ENCODE measurements at places on chromosomes 4 and X.
A peak's percentile ranks its signal among the peaks of the same experiment; 100 is the strongest.

DNA sequence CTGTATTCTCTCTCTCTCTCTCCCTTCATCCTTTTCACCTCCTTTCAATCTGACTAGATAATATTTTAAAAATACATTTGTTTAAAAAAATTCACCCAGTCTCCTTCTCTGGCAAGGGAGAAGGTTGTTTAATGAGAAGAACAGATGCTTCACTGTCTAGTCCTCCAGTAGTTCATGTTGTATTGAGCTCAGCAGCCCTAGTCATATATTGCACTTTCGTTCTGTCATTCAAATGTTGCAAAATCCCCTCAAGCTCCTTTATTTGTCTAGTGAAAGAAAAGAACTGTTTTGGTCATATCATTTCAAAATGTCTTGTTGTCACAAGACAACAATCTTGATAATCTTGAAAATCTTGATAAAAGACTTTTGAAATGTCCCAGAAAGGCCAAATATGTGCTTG, 248.0 kb downstream of the GALNTL6 start:
- no peak for DNase-seq

DNA sequence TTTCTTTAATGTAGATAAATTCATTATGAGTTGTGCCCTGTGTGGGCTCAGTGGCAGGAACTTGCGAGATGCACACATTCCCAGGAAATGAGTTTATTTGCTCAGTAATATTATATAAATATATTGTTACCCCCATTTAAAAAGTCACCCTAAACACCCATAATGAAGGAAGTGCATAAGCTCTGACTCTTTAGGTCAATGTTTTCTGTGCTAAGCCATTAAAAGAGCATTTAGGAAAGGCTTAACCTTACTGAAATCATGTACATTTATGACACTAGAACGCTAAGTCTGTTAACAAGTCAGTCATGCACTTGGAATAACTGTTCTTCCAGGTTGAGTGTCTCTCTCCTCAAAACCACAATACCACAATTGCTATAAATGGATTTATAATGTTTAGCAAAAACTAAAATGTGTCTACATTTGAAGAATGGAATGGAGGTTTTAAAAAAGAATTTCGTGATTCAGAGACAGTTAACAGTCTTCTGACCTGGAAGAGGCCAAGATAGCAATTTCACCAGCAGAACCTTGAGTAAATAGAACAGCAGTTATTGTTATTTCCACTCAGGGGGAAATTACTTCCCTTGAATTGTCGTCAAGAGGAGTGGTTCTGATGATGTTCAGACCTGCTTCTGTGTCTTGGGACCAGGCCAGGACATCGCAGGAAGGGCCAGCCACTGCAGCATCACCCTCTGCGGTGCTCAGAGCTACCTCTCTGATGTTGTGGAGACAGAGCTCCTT, 91.1 kb upstream of the VEGFC start:
- no peak for DNase-seq

DNA sequence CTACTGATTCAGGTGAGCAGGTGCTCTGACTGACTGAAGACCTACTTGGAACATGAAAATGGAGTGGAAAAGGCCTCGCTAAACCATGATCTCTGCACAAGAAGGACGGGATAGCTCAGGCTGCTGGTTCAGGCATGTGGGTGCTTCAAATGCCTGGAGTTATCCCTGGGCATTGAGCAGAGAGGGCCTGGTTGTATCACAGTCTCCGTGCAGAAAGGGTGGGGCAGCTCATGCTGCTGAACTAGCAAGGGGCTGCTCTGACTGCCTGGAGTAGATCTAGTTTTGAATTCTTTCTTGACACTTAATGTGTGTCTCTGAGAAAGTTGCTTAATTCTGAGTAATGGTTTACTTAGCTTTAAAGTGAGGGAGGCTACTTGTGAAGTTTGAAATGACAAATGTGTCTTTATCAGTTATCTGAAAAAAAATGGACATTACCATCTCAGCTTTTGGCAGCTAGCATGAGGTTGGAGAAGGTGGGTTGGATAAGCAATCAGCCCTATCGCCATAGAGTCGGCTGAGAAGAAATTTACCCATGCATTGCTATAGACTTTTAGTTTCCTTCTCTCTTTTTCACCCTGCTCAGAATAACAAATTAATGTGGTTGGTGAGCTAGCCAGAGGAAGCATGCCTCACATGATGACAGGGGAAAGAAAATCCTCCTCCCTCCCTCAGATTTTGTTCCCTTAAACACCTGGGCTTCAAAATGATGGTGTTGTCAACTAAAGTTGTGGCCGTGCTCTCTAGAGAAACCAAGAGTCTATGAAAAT, 832.4 kb downstream of the STIM2 start:
- no peak for DNase-seq

GRCh38 chr4:180081072-180081471, 2162.1 kb upstream of the TENM3 start:
- DNase-seq = no peak

DNA sequence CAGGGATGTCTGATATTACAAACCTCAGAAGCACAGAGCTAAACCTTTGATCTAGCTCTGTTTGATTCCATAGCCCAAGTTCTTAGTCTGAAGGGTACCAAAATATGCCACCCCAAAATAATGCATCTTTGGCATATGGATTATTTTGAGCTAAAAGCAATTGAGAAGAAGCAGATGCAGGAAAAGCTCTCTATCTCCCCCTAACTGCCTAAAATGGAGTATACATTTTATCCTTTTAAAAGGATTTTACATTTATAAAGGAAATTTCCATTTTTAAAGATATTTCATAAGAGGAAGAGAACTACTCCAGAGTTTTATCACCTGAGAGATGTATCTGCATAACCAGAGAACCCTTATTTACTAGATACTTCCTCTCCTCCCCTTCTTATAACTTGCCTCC, 158.7 kb downstream of the ZNF674 start:
- DNase-seq = no peak

GRCh38 chr4:184461711-184462441, 12.5 kb downstream of the IRF2 start:
- DNase-seq = no peak

DNA sequence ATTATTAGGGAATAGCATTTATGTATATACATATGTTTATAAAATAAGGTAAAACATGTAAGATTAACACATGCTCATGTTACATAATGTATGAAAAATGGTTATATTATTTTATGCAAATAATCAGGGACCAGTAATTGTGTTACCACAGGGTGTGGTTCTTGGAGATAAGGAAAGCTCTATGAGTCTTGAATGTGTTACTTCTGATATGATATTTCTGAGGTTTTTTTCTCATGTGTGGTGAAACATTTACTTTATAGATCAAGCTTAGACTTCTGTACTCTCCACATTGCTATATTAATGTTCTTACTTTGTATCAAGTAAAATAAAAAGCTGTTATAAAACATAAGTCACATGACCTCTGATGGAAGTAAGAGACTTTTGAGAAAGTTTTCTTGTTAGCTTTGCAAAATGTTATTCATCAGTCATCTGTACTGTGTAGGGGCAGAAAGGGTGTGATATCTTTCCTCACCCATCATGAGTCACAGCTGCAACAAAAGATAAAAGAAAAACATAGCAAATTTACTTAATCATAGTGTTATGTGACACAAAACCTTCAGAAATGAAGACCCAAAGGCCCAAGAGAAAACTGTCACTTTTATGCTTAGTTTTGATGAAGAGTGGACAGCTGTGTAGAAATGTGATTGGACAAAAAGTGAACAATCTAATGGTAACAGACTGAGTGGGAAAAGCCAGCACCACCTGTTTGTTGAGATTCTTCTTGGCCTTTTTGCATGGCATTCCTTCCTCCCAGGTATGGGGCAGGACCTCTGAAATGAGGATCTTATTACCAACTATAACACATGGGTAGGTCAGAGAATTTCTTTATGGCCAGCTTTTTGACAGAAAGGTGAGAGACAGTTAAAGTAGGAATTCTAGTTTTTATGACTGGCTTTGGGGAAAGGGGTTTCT, 632.3 kb downstream of the PDHA2 start:
- peak; percentile 22 for DNase-seq

DNA sequence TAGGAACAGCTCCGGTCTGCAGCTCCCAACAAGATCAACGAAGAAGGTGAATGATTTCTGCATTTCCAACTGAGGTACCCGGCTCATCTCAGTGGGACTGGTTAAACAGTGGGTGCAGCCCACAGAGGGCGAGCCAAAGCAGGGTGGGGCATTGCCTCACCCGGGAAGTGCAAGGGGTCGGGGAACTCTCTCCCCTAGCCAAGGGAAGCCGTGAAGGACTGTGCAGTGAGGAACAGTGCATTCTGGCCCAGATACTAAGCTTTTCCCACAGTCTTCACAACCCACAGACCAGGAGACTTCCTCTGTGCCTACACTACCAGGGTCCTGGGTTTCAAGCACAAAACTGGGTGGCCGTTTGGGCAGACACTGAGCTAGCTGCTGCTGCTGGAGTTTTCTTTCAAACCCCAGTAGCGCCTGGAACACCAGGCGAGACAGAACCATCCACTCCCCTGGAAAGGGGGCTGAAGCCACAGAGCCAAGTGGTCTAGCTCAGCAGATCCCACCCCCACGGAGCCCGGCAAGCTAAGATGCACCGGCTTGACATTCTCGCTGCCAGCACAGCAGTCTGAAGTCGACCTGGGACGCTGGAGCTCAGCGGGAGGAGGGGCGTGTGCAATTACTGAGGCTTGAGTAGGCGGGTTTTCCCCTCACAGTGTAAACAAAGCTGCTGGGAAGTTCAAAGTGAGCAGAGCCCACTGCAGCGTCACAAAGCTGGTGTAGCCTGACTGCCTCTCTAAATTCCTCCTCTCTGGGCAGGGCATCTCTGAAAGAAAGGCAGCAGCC, 84.6 kb downstream of the THOC2 start:
- no peak for DNase-seq

DNA sequence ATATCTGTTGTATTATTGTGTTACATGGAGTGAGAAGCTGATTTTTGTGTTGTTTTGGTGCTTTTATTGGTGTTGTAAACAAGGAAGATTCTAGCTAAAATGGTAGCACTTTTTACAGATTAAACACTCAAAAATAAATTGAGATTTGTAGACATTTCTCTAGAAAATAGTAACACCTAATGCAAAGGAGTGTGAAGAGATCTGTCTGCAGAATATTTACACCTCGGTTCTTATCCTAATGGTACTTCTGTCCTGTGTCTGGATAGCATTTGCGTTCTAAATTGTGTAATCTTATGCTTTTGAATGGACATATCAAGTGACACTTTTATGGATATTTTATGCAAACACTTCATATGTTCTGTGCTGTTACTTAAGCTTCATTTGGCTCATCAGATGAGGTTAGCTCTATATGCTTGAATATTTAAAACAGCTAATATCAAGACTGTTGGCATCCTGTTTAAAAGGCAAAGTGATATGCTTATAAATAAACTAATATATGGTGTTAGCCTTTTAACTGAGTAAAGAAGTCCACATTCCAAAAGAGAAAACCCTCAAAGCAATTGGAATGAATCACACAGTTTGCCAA, 6.0 kb downstream of the PCDH7 start:
- DNase-seq = no peak

GRCh38 chr4:104492183-104492771, 2.4 kb downstream of the CXXC4 start:
- DNase-seq = no peak

- DNase-seq = no peak
Observed at GRCh38 chrX:22314692-22315091, 42.0 kb downstream of the CBLL2 start.

GRCh38 chr4:145278341-145279121, 98.1 kb upstream of the OTUD4 start:
- no peak for DNase-seq

DNA sequence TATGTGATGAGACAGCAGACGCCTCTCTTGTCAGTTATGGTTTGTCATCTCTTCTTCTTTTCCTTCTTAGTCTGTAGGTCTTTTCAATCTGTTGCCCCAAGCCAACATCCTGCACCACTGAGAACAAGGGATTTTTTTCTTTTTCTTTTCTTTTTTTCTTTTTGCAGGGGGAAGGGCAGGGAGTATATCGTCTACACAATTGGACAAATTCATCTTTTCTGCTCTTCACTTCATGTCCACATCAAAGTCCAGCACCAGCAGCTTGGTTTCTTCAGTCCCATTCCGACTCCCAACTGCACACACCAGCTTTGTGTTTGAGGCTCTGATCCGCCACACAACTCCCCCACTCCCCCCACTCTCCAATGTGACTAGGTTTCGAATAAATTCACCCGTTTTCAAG, 213.2 kb downstream of the FBXW7 start:
- DNase-seq = no peak

GRCh38 chr4:161931089-161931488, 232.7 kb downstream of the FSTL5 start:
- DNase-seq = no peak

- peak; percentile 59 for DNase-seq
Observed at GRCh38 chr4:140102421-140102820, 51.6 kb downstream of the MAML3 start.
